ENCODE measurements at places on chromosomes 1 and 21.

- no peaks in the 10 kb centered on the region for H3K4me1 ChIP-seq
- no peaks in the 10 kb centered on the region for H3K27me3 ChIP-seq
Observed at GRCh38 chr1:25617625-25618432, 1.2 kb downstream of the MAN1C1 start.

DNA sequence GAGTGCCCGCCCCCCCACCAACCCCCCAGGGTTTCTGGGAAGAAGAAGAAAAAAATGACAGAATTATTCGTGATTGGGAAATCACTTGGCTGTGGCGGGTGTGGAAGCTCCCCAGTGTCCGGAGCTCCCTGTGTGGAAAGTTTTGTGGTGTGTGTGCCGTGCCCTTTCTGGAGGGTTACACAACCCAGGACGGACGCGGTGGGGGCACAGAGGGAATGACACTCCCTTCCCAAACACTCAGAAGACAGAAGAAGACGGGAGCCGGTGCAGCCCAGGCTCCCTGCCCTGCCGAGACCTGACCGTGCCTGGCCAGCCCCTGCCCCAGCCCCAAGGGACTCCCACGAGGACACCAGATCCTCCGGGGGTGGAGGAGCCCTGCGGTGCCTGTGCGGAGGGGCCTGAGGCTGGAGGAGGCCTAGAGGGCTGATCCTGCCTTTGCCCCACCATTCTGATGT lies 33.0 kb upstream of the ADARB1 start:
- H3K27me3 ChIP-seq = no peaks in the 10 kb centered on the region
- H3K27ac ChIP-seq = no peak overlapping the region
- no peak overlapping the region for H3K4me3 ChIP-seq

GRCh38 chr1:96880626-96881025 lies 159.0 kb downstream of the PTBP2 start:
- H3K27me3 ChIP-seq = no peaks in the 10 kb centered on the region
- no peaks in the 10 kb centered on the region for H3K4me1 ChIP-seq
- DNase-seq = no peak
- no peak overlapping the region for H3K27ac ChIP-seq
- no peak overlapping the region for H3K4me3 ChIP-seq

DNA sequence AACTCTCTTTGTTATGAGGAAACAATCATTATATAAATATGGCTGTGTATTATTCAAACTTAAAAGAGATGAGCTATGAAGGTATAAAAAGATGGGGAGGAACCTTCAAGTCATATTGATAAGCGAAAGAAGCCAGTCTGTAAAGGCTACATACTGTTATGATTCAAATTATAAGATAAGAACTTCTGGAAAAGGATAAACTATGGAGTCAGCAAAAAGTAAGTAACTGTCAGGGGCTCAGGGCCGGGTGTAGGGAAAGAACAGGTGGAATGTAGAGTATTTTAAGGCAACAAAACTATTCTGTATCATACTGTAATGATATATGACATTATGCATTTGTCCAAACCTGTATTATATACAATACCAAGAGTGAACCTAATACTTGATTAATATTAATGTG lies 573.1 kb upstream of the ZRANB2 start:
- H3K27ac ChIP-seq = no peak overlapping the region
- no peaks in the 10 kb centered on the region for H3K36me3 ChIP-seq
- H3K4me1 ChIP-seq = no peaks in the 10 kb centered on the region

DNA sequence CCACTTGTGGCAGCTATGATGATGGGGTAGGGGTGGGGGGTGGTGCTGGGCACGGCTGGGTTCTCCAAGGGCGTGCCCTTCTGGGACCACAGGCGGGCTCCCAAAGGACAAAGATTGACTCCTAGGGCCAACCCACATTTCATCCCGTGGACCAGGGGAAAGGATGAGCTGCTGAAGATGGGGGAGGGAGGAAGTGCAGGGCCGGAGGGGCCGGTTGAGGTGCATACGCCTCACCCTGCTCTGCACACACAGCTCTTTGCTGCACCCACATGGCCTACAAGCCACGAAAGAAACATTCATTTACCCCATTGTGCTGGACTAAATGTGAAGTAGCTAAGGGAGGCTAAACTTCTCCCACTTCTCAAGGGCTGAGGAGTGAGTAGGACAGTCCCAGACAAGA lies 34.2 kb upstream of the GNPAT start:
- no peak overlapping the region for H3K27ac ChIP-seq
- no peaks in the 10 kb centered on the region for H3K4me1 ChIP-seq
- DNase-seq = no peak
- H3K27me3 ChIP-seq = peaks cover 14% of the 10 kb centered on the region

- H3K27me3 ChIP-seq = peaks cover 17% of the 10 kb centered on the region
- H3K4me1 ChIP-seq = peaks cover 2% of the 10 kb centered on the region
- no peak for DNase-seq
Observed at GRCh38 chr1:36122062-36123030, 2.7 kb downstream of the COL8A2 start.

DNA sequence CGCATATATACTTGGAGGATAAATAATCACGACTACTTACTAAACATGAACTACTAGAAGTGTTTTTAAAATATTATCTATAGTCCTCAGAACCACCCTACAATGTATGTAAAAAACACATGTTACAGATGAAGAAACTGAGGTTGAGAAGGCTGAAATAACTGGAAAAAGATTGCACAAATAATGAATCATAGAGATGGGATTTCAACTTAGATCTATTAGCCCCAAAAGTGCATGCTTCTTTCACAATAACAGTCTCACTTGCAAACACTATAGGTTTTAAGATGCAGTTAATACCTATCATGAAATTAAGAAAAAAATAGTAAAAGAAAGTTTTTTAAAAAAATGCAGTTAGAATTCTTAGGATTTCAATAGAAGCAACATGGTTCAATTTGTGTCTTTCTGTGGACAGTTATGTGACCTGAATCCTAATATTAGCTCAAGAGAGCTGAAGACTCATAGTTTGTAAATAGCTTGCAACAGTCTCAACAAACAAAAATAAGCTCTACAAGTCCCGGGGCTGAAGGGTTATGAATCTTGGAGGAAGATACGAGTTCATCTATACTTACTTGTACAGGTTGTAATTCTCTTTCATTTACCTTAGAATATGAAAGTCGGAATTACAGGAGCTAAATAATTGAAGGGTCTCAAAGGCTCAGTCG lies 58.6 kb upstream of the NTPCR start:
- no peak overlapping the region for H3K27ac ChIP-seq
- H3K36me3 ChIP-seq = no peaks in the 10 kb centered on the region
- no peak overlapping the region for H3K4me3 ChIP-seq
- H3K27me3 ChIP-seq = no peaks in the 10 kb centered on the region
- DNase-seq = no peak

GRCh38 chr1:41245659-41246058 lies 3.6 kb upstream of the SCMH1 start:
- no peaks in the 10 kb centered on the region for H3K27me3 ChIP-seq
- no peak for DNase-seq
- peaks cover 2% of the 10 kb centered on the region for H3K4me1 ChIP-seq
- no peaks in the 10 kb centered on the region for H3K36me3 ChIP-seq

GRCh38 chr1:1435911-1436629 lies 580 bp downstream of the VWA1 start:
- H3K36me3 ChIP-seq = peaks cover 4% of the 10 kb centered on the region
- H3K4me1 ChIP-seq = peaks cover 2% of the 10 kb centered on the region
- no peak overlapping the region for H3K27ac ChIP-seq
- no peak for DNase-seq

- no peak for DNase-seq
- 0 out of 2 replicates have a peak overlapping the region, but pooled peaks have one; percentile 0 for H3K4me3 ChIP-seq
- H3K27me3 ChIP-seq = no peaks in the 10 kb centered on the region
- no peaks in the 10 kb centered on the region for H3K4me1 ChIP-seq
- H3K27ac ChIP-seq = no peak overlapping the region
Observed at GRCh38 chr1:244011786-244012185, 39.3 kb upstream of the ZBTB18 start.

GRCh38 chr1:224696021-224696420 lies 79.9 kb downstream of the CNIH3 start:
- no peak overlapping the region for H3K27ac ChIP-seq
- H3K4me1 ChIP-seq = no peaks in the 10 kb centered on the region
- H3K27me3 ChIP-seq = no peaks in the 10 kb centered on the region
- DNase-seq = no peak
- no peaks in the 10 kb centered on the region for H3K36me3 ChIP-seq

GRCh38 chr1:10007169-10007568 lies 10.1 kb downstream of the RBP7 start:
- H3K4me3 ChIP-seq = no peak overlapping the region
- H3K27me3 ChIP-seq = no peaks in the 10 kb centered on the region
- DNase-seq = no peak
- no peaks in the 10 kb centered on the region for H3K4me1 ChIP-seq

- DNase-seq = no peak
- no peaks in the 10 kb centered on the region for H3K36me3 ChIP-seq
- no peaks in the 10 kb centered on the region for H3K27me3 ChIP-seq
- no peaks in the 10 kb centered on the region for H3K4me1 ChIP-seq
- H3K4me3 ChIP-seq = no peak overlapping the region
Observed at GRCh38 chr1:240282061-240282830, 190.6 kb downstream of the FMN2 start.

GRCh38 chr1:39639305-39640130 lies at the start of gene HEYL:
HEYL (minus strand) TSS chr1:39639643; CDS start chr1:39639625, 18 bp downstream.
- peaks cover 10% of the 10 kb centered on the region for H3K27me3 ChIP-seq
- no peak within 1 kb of the TSS for H3K27ac ChIP-seq
- no peaks in the 10 kb centered on the region for H3K4me1 ChIP-seq
- DNase-seq = peak; percentile 92
- H3K36me3 ChIP-seq = no peaks in the 10 kb centered on the region

DNA sequence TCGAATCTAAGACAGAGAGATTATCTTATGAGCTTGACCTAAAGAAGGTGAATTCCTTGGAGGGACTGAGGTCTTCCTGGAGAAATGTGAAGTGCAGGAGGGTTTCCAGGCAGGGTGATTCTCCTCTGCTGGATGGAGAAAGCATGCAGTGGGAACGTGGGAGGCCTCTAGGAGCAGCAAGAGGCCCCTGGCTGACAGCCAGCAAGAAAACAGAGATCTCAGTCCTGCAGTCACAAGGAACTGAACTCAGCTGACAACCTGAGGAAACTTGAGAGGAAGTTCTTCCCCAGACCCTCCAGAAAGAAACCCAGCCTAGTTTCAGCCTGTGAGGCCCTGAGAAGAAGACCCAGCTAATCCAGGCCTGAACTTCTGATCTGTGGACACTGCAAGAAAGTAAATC lies 345.9 kb downstream of the FAM72C start:
- no peak overlapping the region for H3K27ac ChIP-seq
- no peaks in the 10 kb centered on the region for H3K4me1 ChIP-seq
- H3K36me3 ChIP-seq = peaks cover 14% of the 10 kb centered on the region
- no peak for DNase-seq
- no peak overlapping the region for H3K4me3 ChIP-seq
- no peaks in the 10 kb centered on the region for H3K27me3 ChIP-seq

- H3K27me3 ChIP-seq = no peaks in the 10 kb centered on the region
- peak overlapping the region; percentile 97 for H3K4me3 ChIP-seq
- H3K27ac ChIP-seq = no peak overlapping the region
- peaks cover 52% of the 10 kb centered on the region for H3K36me3 ChIP-seq
- H3K4me1 ChIP-seq = peaks cover 4% of the 10 kb centered on the region
Observed at GRCh38 chr1:23692308-23692871, 784 bp downstream of the RPL11 start.

DNA sequence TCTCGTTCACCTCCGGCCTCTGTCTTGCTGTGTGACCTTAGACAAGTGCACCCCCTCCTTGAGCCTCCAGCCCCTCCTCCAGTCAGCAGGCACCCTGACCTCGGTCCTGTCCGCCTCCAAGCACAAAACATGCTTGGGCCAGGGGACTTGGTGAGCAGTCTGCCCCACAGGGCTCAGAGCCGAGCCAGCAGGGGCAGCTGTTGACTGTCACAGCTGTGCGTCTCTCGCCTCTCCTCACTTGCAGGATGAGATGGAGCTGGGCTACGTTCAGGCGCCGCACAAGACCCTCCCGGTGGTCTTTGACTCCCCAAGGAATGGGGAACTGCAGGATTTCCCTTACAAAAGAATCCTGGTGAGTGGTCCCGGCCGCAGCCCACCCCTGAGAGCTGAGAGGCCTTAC lies 24.2 kb downstream of the PADI3 start:
- H3K4me3 ChIP-seq = no peak overlapping the region
- DNase-seq = no peak
- no peaks in the 10 kb centered on the region for H3K27me3 ChIP-seq
- H3K36me3 ChIP-seq = no peaks in the 10 kb centered on the region
- no peak overlapping the region for H3K27ac ChIP-seq

DNA sequence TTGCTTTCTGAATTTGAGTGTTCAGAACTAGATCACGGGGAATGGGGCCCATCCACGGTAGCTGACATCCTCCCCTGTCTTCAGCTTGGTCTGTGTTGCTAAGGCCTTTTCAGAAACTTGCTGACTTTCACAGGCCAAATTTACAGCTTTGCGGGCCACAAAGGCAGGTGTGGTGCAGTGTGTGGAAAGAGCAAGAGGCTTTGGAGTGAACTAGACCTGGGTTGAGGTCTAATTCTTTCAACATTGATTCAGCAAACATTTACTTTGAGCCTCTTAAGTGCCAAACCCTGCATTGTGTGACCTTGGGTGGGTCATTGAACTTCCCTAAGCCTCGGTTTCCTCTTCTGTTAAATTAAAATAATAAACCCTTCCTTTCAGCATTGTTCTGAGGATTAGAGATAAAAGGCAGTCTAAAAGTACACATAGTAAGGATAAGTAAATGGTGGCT lies 24.3 kb downstream of the STPG1 start:
- 0 out of 2 replicates have a peak, but pooled peaks cover 5% of the 10 kb centered on the region for H3K4me1 ChIP-seq
- no peak for DNase-seq
- peaks cover 7% of the 10 kb centered on the region for H3K36me3 ChIP-seq
- no peak overlapping the region for H3K27ac ChIP-seq
- no peaks in the 10 kb centered on the region for H3K27me3 ChIP-seq

GRCh38 chr1:998745-998994 lies 1.2 kb downstream of the HES4 start:
- no peak for DNase-seq
- 0 out of 2 replicates have a peak, but pooled peaks cover 1% of the 10 kb centered on the region for H3K4me1 ChIP-seq
- no peak overlapping the region for H3K4me3 ChIP-seq
- H3K36me3 ChIP-seq = no peaks in the 10 kb centered on the region
- peaks cover 37% of the 10 kb centered on the region for H3K27me3 ChIP-seq

GRCh38 chr1:31420716-31421115 lies 7.7 kb downstream of the SERINC2 start:
- H3K36me3 ChIP-seq = peaks cover 6% of the 10 kb centered on the region
- H3K27ac ChIP-seq = no peak overlapping the region
- DNase-seq = no peak
- H3K4me3 ChIP-seq = no peak overlapping the region
- H3K27me3 ChIP-seq = no peaks in the 10 kb centered on the region

DNA sequence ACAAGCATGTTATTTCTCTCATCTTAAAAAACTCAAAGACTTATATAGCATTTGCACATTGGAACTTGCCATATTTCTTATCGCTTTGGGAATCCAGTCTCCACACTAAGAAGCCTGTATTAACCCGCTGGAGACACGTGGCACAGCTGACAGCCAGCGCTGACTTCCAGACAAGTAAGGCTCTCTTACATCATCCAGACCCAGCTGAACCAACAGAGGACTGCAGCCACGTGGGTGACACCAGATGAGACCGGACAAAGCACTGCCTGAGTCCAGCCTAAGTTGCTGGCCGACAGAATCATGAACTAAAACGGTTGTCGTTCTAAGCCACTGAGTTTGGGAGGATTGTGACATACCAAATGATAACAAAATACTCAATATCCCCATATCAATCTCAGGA lies 6.3 kb upstream of the CD247 start:
- no peak overlapping the region for H3K27ac ChIP-seq
- H3K4me1 ChIP-seq = no peaks in the 10 kb centered on the region
- DNase-seq = no peak
- no peaks in the 10 kb centered on the region for H3K36me3 ChIP-seq
- no peak overlapping the region for H3K4me3 ChIP-seq

- no peak overlapping the region for H3K27ac ChIP-seq
- H3K36me3 ChIP-seq = no peaks in the 10 kb centered on the region
- H3K4me1 ChIP-seq = no peaks in the 10 kb centered on the region
- peaks cover 6% of the 10 kb centered on the region for H3K27me3 ChIP-seq
- peak; percentile 48 for DNase-seq
Observed at GRCh38 chr21:38660333-38661196, 145.2 kb upstream of the ETS2 start.

Measured in H9 (cell line).